ENCODE measurements at places on chromosomes 1 and 21.

- H3K4me1 ChIP-seq, result peaks cover 11% of the 10 kb centered on the region
- DNase-seq, result no peak
- H3K27me3 ChIP-seq, result peaks cover 49% of the 10 kb centered on the region
Observed at GRCh38 chr1:50109647-50110075, 941 bp downstream of the ELAVL4 start.

- no peaks in the 10 kb centered on the region for H3K36me3 ChIP-seq
- no peak overlapping the region for H3K27ac ChIP-seq
Observed at GRCh38 chr1:68704800-68705443, 208.0 kb upstream of the DEPDC1 start.

- no peak overlapping the region for H3K27ac ChIP-seq
- no peaks in the 10 kb centered on the region for H3K36me3 ChIP-seq
- peaks cover 15% of the 10 kb centered on the region for H3K27me3 ChIP-seq
- DNase-seq, result no peak
- H3K4me1 ChIP-seq, result no peaks in the 10 kb centered on the region
Observed at GRCh38 chr1:61141288-61142042, 59.1 kb downstream of the NFIA start.

- DNase-seq, result no peak
- no peak overlapping the region for H3K4me3 ChIP-seq
- H3K4me1 ChIP-seq, result peaks cover 4% of the 10 kb centered on the region
- no peak overlapping the region for H3K27ac ChIP-seq
Observed at GRCh38 chr1:205961991-205962820, 18.9 kb upstream of the SLC26A9 start.

DNA sequence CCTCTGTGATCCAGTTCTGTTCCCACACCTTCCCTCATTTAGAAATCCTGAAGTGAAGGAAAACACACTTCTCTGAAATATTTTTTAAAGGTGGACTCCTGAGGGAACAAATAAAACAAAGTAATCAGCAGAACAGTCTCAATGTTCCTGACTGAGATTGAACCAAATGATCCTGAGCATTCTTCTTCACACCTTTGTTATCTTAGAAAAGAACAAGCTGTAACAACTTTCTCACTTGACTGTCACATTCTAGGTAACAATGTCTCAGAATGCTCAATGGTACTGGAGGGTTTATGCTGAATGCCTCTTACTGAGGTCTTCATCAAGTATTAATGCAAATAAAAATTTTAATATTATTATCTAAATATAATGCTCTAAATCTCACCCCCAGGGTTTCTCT, 40.4 kb upstream of the RGS2 start:
- H3K4me3 ChIP-seq, result no peak overlapping the region
- DNase-seq, result no peak
- no peak overlapping the region for H3K27ac ChIP-seq
- no peaks in the 10 kb centered on the region for H3K36me3 ChIP-seq
- no peaks in the 10 kb centered on the region for H3K4me1 ChIP-seq

DNA sequence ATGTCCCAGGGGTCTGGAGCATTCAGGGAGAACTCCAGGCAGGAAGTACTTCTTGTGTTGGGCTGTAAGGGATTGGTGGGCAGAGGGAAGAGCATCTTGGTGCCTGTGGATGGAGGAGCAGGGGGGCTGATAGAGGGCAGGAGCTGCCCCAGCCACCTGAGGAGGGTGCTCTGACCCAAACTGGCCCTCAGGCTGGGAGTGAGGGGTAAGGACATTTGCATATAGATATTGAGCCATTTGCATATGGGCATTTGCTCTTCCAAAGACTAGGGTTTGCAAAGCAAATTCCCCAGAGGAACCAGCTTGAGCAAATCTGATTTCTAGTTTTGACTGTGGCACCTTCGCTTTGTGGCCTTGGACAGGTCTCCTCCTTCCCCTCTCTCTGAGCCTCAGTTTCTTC, 18.2 kb downstream of the ZNF362 start:
- H3K36me3 ChIP-seq, result peaks cover 16% of the 10 kb centered on the region
- H3K27me3 ChIP-seq, result no peaks in the 10 kb centered on the region
- no peak for DNase-seq
- H3K4me1 ChIP-seq, result peaks cover 19% of the 10 kb centered on the region
- no peak overlapping the region for H3K4me3 ChIP-seq
- H3K27ac ChIP-seq, result no peak overlapping the region

GRCh38 chr1:161928056-161928455, 95.6 kb downstream of the OLFML2B start:
- H3K36me3 ChIP-seq, result peaks cover 17% of the 10 kb centered on the region
- no peak overlapping the region for H3K4me3 ChIP-seq
- no peak for DNase-seq
- no peaks in the 10 kb centered on the region for H3K27me3 ChIP-seq
- H3K4me1 ChIP-seq, result peaks cover 5% of the 10 kb centered on the region

DNA sequence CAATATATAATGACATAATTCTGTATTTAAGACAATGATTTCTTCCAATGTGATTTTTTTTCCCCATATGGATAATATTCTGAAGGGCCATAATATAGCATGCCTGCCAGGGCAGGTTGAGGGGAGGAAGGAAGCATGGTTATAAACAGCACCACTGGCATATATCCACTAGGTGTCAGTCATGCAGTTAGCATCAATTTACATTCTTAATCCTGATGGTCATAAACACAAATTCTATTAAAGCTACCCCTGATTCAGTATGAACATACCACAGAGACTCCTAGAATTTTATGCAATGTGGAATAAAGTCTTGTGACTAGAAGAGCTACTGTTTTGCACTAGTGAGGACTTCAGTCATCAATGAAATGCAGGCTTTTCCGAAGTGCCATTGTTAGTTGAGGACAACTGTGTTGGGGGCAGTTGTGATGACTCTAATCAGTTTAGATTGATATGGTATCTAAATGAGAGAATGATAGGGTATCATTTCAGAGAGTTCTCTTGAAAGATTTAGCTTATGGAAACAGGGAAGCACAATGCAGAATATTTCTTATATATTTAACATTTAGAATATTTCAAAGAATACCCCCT, 342.7 kb upstream of the NR5A2 start:
- peaks cover 14% of the 10 kb centered on the region for H3K27me3 ChIP-seq
- DNase-seq, result no peak
- no peak overlapping the region for H3K27ac ChIP-seq
- no peak overlapping the region for H3K4me3 ChIP-seq

DNA sequence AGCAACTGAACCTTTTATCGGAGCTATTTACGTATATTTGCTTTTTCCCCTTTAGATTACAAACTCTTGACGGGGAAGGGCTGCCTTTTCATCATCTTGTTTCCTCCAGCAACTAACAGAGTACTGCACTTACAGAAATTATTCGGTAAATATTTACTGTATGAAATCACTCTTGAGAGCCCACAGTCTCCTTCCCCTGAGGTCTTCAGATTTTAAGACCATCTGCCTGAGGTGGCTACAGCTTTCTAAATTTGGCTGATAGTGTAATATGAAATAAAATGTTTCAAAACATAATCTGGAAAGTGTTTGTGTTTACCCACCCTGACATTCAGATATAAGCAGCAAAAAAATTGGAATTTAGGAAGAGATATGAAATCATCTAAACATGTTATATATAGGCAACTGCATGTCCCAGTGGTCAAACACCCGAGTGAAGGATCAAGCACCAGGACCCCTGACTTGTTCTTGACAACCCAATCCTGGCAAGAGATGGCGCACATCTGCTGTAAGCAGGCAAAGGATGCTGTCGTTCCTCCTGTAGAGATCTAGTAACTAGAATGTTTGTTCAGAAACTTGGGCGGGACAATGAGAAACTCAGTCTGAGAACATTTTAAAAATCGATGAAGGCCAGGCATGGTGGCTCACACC, 60.9 kb downstream of the SIPA1L2 start:
- no peak overlapping the region for H3K4me3 ChIP-seq
- peaks cover 5% of the 10 kb centered on the region for H3K27me3 ChIP-seq
- no peaks in the 10 kb centered on the region for H3K4me1 ChIP-seq
- no peak for DNase-seq
- no peak overlapping the region for H3K27ac ChIP-seq

- H3K27ac ChIP-seq, result no peak overlapping the region
- H3K27me3 ChIP-seq, result no peaks in the 10 kb centered on the region
- H3K4me3 ChIP-seq, result no peak overlapping the region
- H3K4me1 ChIP-seq, result no peaks in the 10 kb centered on the region
Observed at GRCh38 chr1:244941121-244941520, 76.8 kb upstream of the HNRNPU start.

DNA sequence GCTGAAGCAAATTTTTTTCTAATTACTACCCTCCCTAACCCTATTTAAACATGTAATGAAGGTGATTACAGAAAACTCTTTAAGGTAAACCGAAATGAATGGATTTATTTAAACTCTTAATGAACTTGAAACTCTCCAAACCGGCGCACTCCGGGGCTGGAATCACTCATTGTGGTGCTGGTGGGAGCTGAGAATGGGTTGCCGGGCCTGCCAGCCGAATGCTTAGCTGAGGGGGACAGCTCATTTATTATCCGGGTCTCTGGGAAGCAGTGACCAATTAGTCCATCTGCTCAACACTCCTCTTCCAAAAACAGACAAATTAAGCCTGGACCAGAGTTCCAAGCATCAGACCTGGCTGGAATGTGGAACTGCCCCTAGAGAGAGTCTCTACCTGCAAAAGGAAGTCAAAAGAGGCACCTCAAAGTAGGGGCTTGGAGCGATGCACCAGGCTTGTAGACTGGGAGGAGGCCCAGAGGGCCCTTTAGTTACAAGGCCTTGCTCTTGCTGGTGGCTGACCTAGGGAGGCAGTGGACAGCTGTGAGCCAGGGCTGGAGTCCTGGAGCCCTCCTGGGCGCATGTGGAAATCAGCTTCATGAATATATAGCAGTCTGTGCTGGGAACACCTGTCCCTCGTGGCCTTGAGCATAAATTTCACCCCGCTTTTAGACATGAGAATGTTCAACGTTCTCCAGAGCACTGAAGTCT, 320.7 kb downstream of the AJAP1 start:
- no peak overlapping the region for H3K27ac ChIP-seq
- no peak for DNase-seq
- no peaks in the 10 kb centered on the region for H3K36me3 ChIP-seq
- no peak overlapping the region for H3K4me3 ChIP-seq
- H3K4me1 ChIP-seq, result no peaks in the 10 kb centered on the region

- no peak overlapping the region for H3K27ac ChIP-seq
- H3K4me1 ChIP-seq, result peaks cover 5% of the 10 kb centered on the region
- peaks cover 5% of the 10 kb centered on the region for H3K27me3 ChIP-seq
- H3K36me3 ChIP-seq, result no peaks in the 10 kb centered on the region
- DNase-seq, result no peak
Observed at GRCh38 chr1:168822911-168823310, 93.9 kb upstream of the DPT start.

DNA sequence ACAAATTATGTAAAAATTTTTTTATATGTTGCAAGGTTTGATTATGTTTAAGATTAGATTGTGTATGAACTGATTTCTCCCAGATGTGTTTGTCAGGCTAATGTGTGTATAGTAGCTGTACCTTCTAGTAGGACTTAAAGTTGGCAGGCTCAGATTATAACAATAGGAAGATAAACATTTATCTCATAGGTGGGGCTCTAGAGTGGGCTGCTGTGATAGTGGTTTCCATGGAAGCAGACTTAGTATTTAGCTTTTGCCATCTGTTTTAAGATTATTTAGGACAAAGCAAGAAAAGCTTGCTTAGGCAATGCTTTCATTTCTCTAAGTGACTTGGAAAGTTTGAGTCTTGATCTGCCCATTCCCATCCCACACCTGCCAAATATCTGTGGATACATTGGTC, 187.7 kb upstream of the CACYBP start:
- DNase-seq, result no peak
- H3K4me1 ChIP-seq, result peaks cover 12% of the 10 kb centered on the region
- H3K27me3 ChIP-seq, result no peaks in the 10 kb centered on the region
- no peak overlapping the region for H3K27ac ChIP-seq
- peaks cover 8% of the 10 kb centered on the region for H3K36me3 ChIP-seq

DNA sequence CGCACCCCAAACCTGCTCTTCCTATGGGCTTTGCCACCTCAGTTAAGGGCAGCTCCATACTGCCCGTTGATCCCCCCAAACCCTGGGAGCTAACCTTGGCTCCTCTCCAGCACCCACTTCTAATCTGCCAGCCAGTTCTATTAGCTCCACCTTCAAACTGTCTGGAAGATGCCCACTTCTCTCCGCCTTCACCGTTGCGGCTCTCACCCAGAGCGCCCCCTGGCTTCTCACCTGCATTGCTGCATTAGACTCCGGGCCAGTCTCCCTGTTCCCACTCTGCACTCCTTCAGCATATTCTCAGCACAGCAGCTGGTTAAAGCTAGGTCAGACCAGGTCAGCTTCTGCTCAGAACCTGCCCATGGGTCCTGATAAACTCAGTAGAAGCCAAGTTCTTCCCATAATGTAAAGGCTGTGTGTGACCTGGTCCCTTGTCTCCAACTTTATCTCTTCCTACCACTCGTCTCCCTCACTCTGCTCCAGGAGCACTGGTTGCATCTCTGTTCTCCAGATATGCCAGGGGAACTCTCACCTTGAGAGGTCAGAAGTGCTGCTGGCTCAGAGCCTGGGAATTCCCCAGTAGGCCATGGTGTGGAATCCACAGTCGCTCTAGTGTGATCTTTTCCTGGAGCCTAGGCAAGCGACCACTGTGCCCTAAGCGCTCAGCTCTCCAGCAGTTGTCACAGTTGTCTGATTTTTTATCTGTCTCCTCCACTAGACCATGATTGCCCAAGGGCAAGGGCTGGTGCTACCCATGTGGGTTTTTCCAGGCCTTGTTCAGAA, 150.3 kb downstream of the HMGB4 start:
- peaks cover 3% of the 10 kb centered on the region for H3K27me3 ChIP-seq
- H3K36me3 ChIP-seq, result no peaks in the 10 kb centered on the region
- H3K4me1 ChIP-seq, result no peaks in the 10 kb centered on the region

GRCh38 chr1:77683160-77684148, 996 bp upstream of the ZZZ3 start:
- H3K27ac ChIP-seq, result peak overlapping the region; percentile 93
- peaks cover 8% of the 10 kb centered on the region for H3K36me3 ChIP-seq
- no peaks in the 10 kb centered on the region for H3K27me3 ChIP-seq
- H3K4me1 ChIP-seq, result peaks cover 26% of the 10 kb centered on the region
- H3K4me3 ChIP-seq, result peak overlapping the region; percentile 90
- DNase-seq, result peak; percentile 94

- H3K4me1 ChIP-seq, result peaks cover 6% of the 10 kb centered on the region
- H3K36me3 ChIP-seq, result no peaks in the 10 kb centered on the region
- H3K4me3 ChIP-seq, result no peak overlapping the region
- H3K27me3 ChIP-seq, result no peaks in the 10 kb centered on the region
- no peak overlapping the region for H3K27ac ChIP-seq
Observed at GRCh38 chr1:16275591-16275990, 38.6 kb upstream of the CPLANE2 start.
